Smooth muscle cell of the coronary artery (primary cell): ENCODE measurements at places on chromosomes 1 and 21. TPM values are rescaled to one million over a fixed set of nuclear protein-coding genes. Genes with fewer than 3 reads are reported as not detected.

KRTAP21-2 gene
- total RNA-seq: not detected in 2 replicates

KIF17 gene
- 0.23 and 0.82 TPM in 2 replicates for total RNA-seq

LRRC40 gene
- total RNA-seq: 6.4 and 18.3 TPM in 2 replicates

FCRLB gene
- total RNA-seq: 0.59 and 0.83 TPM in 2 replicates

NCMAP gene
- not detected in 2 replicates for total RNA-seq

CR2 gene
- total RNA-seq: not detected in 2 replicates

GSTM2 gene
- total RNA-seq: 8.0 and 15.0 TPM in 2 replicates

PLA2G2C gene
- not detected in 2 replicates for total RNA-seq

OR2L13 gene
- not detected in 2 replicates for total RNA-seq

ST6GALNAC3 gene
- total RNA-seq: 0.12 and 0.75 TPM in 2 replicates

GBP5 gene
- total RNA-seq: 0.08 and 0.82 TPM in 2 replicates

G0S2 gene
- total RNA-seq: 4.4 and 286 TPM in 2 replicates

NUP210L gene
- total RNA-seq: under 0.01 and 0.12 TPM in 2 replicates

SYT6 gene
- not detected in 2 replicates for total RNA-seq

CERS2 gene
- total RNA-seq: 81.2 and 81.8 TPM in 2 replicates

CTPS1 gene
- 4.8 and 42.0 TPM in 2 replicates for total RNA-seq

CACYBP gene
- total RNA-seq: 74.6 and 152 TPM in 2 replicates

RNU1-4 gene
- total RNA-seq: 2,564 and 3,022 TPM in 2 replicates

SLC16A4 gene
- 10.3 and 44.4 TPM in 2 replicates for total RNA-seq

FCRL5 gene
- total RNA-seq: not detected in 2 replicates

NMNAT2 gene
- total RNA-seq: 2.2 and 2.9 TPM in 2 replicates

CFAP107 gene
- not detected in 2 replicates for total RNA-seq

SLC25A24 gene
- 17.9 and 38.6 TPM in 2 replicates for total RNA-seq

SPRR2F gene
- total RNA-seq: not detected in 2 replicates

OR2M3 gene
- total RNA-seq: not detected in 2 replicates

H3-3A gene
- 46.7 and 189 TPM in 2 replicates for total RNA-seq

OR2L8 gene
- not detected in 2 replicates for total RNA-seq

MCOLN3 gene
- under 0.01 and 0.59 TPM in 2 replicates for total RNA-seq

TRIM45 gene
- 1.5 and 2.9 TPM in 2 replicates for total RNA-seq

LHX4 gene
- total RNA-seq: under 0.01 TPM in 1 of 2 replicates, not detected in the other

PRKAA2 gene
- 0.70 and 1.5 TPM in 2 replicates for total RNA-seq

RHEX gene
- total RNA-seq: not detected in 2 replicates

OLIG2 gene
- total RNA-seq: not detected in 2 replicates

NBPF20 gene
- 1.5 and 2.3 TPM in 2 replicates for total RNA-seq

RUNX1 gene
- total RNA-seq: 12.3 and 42.5 TPM in 2 replicates

HAPLN2 gene
- total RNA-seq: not detected in 2 replicates

MSH4 gene
- 0.08 and 0.35 TPM in 2 replicates for total RNA-seq

CYP4X1 gene
- 0.12 and 0.23 TPM in 2 replicates for total RNA-seq

SLC1A7 gene
- total RNA-seq: 0.23 and 2.6 TPM in 2 replicates

HEATR1 gene
- 16.7 and 18.0 TPM in 2 replicates for total RNA-seq

CYP2J2 gene
- 0.08 TPM in 1 of 2 replicates, not detected in the other for total RNA-seq

PTPRC gene
- not detected in 2 replicates for total RNA-seq

RHD gene
- total RNA-seq: not detected in 2 replicates

ZNF683 gene
- total RNA-seq: not detected in 2 replicates

TRIM46 gene
- total RNA-seq: 1.5 and 3.5 TPM in 2 replicates

KIRREL1 gene
- total RNA-seq: 66.8 and 123 TPM in 2 replicates

PADI3 gene
- total RNA-seq: not detected in 2 replicates

SLFNL1 gene
- 0.15 and 0.35 TPM in 2 replicates for total RNA-seq

AMIGO1 gene
- total RNA-seq: 0.15 and 2.1 TPM in 2 replicates

SPSB1 gene
- total RNA-seq: 48.0 and 76.6 TPM in 2 replicates

BRDT gene
- not detected in 2 replicates for total RNA-seq
